ENCODE measurements at places on chromosomes 6 and 20. TPM values are rescaled to one million over a fixed set of nuclear protein-coding genes. Genes with fewer than 3 reads are reported as not detected.

Gene HCRTR2
- not detected for total RNA-seq

Gene BMP6
- total RNA-seq = 4.2 TPM

Gene RAET1L
- not detected for total RNA-seq

Gene SLC16A10
- 1.4 TPM for total RNA-seq

Gene ARG1
- not detected for total RNA-seq

Gene MARCKS
- 169 TPM for total RNA-seq

Gene CST4
- not detected for total RNA-seq

Gene C6orf58
- not detected for total RNA-seq

Gene LRRC1
- total RNA-seq = 8.1 TPM

Gene FOXS1
- not detected for total RNA-seq

Gene PAK5
- total RNA-seq = not detected

Gene ENTPD6
- 39.2 TPM for total RNA-seq

Gene OLIG3
- not detected for total RNA-seq

Gene GRIK2
- total RNA-seq = 0.32 TPM

Gene BPIFB2
- not detected for total RNA-seq

Gene ASIP
- total RNA-seq = not detected

Gene DCBLD1
- total RNA-seq = 28.5 TPM

Gene PLCB1
- 15.4 TPM for total RNA-seq

Gene USP49
- total RNA-seq = 5.1 TPM

Gene VWA7
- 1.9 TPM for total RNA-seq

Gene SLC17A9
- total RNA-seq = 6.9 TPM

Gene THBD
- total RNA-seq = 1.6 TPM

Gene MAK
- total RNA-seq = 0.13 TPM

Gene STX16
- 32.4 TPM for total RNA-seq

Gene FAM162B
- total RNA-seq = not detected

Gene TNFRSF21
- 0.26 TPM for total RNA-seq

Gene ADGRF1
- not detected for total RNA-seq

Gene SIRPB2
- not detected for total RNA-seq

Gene PIGT
- 52.1 TPM for total RNA-seq

Gene BPIFA1
- not detected for total RNA-seq

Gene SLC35F1
- total RNA-seq = not detected

Gene CCN6
- total RNA-seq = 36.8 TPM

Gene CTCFL
- not detected for total RNA-seq
